ENCODE measurements at places on chromosomes 4 and X.

DNA sequence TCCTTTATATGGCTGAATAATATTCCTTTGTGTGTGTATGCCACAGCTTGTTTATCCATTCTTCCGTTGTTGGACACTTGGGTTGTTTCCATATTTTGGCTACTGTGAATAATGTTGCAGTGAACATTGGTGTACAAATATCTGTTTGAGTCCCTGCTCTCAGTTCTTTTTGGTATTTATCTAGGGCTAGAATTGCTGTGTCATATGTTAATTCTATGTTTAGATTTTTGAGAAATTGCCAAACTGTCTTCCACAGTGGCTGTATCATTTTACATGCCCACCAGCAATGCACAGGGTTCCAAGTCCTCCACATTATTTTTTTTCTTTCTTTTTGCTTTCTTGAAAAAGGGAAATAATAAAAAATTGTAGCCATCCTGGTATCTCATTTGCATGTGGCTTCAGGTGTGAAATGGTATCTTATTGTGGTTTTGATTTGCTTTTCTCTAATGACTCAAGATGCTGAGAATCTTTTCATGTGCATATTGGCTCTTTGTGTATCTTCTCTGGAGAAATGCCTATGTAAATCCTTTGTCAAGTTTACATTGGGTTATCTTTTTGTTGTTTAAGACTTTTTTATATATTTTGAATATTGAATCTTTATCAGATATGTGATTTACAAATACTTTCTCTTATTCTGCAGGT, 129.7 kb downstream of the RAPGEF2 start:
- no peak for DNase-seq

DNA sequence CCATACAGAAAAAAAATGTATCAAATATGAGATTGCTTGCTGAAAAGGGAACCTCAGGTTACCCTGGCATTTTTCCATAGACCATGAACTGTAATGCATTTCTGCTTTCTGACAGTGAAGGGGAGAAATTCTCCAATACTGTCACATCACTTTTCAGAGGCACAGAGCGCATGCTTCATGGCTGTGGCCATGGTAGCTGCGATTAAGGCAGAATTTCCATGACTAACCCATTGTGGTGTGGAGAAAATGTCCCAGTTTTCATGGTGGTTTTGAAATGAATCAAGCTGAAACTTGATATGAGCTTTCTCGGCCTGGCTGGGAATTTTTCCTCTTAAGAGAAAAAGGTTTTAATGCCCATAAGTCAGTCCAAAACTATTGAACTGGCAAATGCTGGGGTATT, 39.5 kb upstream of the MAP3K15 start:
- DNase-seq = no peak

GRCh38 chrX:108049649-108050048, 4.8 kb downstream of the VSIG1 start:
- DNase-seq = no peak

DNA sequence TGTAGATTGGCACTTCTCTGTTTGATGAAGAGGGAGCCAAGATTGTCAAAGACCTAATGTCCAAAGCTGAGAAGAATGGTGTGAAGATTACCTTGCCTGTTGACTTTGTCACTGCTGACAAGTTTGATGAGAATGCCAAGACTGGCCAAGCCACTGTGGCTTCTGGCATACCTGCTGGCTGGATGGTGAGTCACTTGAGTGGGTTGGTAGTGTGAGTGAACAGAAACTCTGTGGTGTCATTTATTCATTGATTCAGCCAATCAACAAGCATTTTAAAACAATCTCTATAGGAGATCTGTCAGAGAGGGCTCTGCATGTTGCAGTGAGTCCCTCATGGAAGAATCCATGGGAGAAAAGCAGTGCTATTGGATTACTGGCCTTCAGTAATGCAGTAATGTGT, 16.3 kb downstream of the TAF9B start:
- DNase-seq = no peak

- no peak for DNase-seq
Observed at GRCh38 chr4:121738780-121739535, 26.0 kb downstream of the SMIM43 start.

DNA sequence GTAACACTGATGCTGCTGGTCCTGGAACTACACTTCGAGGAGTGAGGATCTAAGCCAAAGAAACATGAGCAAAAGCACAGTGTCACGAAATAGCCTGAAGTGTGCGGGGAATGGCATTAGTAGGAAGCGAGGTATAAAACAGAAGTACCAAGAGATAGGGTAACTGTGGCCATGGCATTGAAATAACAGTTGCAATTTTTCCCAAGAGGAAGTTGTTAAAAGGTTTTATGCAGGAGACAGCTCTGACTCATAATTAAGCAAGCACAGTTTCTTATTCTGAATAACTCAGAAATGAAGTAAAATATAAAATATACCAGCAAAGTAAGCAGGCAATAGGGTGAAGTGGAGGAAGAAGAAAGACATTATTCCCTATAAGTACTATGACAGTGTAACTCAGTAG, 90.3 kb upstream of the TMEM150C start:
- DNase-seq = no peak

- DNase-seq = no peak
Observed at GRCh38 chr4:4779054-4779453, 80.4 kb upstream of the MSX1 start.

DNA sequence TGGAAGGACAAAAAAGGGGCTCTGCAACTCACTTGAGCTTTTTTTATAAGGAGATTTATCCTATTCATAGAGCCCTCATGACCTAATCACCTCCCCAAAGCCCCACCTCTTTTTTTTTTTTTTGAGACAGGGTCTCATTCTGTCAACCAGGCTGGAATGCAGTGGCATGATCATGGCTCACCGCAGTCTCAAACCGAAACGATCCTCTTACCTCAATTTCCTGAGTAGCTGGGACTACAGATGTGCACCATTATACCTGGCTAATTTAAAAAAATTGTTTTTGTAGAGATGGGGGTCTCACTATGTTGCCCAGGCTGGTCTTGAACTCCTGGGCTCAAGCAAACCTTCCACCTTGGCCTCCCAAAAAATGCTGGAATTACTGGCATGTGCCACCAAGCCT, 61.6 kb upstream of the PDGFRA start:
- DNase-seq = no peak

DNA sequence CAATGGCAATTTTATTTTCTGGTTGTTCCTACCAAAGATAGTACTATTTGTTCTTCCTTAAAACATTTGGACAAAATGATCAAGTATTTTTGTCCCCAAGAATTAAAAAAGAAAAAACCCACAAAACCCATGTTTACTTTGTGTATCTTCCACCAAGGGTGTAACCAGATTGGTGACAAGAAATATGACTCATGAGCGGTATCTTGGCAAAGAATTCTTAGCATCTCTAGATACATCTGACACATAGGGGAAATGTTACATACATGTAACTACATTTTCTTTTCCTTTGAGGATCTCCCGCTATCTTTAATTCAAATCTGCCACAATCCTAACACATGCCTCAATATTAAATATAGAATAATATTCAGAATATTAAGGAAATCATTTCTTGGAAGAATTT, 78.7 kb downstream of the WDFY3 start:
- no peak for DNase-seq

DNA sequence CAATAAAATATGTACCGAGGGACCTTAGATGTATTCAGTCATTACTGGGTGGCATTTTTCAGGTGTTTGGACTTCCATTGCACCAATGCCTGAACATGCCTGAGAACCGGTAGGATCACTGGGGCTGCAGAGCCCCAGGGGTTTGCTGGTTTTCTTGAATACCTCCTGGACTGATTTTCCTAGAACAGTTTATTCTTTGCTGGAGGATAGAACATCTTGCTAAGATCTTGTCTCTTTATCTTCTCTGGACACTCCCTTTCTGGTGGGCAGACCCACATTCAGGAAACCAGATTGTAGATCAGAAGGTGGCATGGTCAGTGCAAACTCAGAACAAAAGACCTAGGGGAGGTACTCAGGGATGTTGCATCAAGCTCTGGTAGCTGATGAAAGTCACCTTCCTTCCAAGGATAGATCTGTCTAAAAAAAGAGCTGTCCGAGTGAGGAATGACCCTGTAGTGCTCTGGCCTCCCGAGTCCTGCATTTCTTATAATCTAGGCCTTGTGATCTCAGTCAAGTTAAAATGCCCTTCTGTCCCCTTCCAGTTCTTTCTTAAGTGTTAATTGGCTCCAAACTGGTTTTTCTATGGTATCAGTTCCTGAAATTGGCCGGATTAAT, 84.8 kb downstream of the CLDN34 start:
- no peak for DNase-seq

- DNase-seq = peak; percentile 69
Observed at GRCh38 chrX:153875391-153876111, 10.4 kb downstream of the L1CAM start.

GRCh38 chr4:139971111-139971510, 182.9 kb downstream of the MAML3 start:
- no peak for DNase-seq

DNA sequence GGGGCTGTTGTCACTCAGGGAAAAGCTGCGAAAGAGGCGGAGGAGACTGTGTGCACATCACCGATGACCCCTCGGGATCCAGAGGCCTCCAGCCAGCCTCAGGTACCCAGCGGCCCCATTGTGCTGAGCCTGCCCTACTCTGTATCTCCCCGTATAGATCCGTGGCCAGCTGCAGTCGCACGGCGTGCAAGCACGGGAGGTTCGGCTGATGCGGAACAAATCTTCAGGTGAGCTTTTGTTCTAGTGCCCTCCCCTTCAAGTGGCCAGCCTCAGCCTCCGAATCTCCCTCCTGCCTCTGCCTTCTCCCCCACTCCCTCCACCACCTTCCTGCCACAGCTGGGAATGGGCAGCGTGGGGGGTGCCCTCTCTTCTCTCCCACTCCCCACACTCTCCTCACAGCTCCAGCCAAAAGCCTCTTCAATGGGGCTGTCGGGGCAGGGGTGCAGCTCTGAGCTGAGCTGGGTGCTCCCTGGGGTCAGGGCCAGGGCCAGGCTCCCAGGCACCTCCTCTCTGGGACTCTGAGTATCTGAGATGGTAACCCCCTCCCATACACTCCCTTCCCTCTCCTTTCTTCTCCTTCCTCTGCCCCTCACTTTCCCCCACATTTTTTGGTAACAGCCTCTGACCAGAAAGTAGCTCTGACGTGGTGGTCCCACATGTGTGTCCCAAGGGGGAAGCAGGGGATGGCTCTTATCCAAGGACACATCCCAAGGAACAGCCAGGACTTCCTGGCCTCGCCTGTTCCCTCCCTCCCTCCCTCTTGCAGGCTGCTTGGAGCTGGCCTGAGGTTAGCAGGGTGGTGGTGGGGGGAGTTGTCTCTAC, 20.4 kb upstream of the UBA1 start:
- no peak for DNase-seq

DNA sequence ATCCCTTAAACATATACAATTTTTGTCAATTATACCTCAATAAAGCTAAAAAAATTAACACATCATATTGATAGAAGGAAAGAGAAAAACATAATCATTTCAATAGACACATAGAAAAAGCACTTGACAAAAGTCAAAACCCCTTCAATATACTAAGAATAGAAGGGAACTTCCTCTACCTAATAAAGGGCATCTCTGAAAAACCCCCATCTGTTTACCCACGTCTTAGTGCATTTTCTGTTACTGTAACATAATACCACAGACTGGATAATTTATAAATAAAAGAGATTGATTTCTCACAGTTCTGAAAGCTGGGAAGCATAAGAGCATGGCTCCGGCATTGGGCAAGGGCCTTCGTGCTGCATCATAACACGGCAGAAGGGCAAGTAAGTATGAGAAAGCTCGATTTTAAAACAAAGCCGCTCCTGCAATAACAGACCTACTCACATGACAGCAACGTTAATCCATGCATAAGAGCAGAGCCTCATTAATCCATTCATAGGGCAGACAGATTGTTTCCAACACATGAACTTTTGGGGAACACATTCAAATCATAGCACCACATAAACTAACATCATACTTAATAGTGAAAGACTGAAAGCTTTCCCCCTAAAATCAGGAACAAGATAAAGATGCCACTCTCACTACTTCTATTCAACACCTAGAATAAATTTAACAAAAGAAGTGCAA, 15.7 kb downstream of the STEEP1 start:
- DNase-seq = no peak

GRCh38 chr4:75087865-75088264, 154.9 kb downstream of the PARM1 start:
- DNase-seq = no peak

- peak; percentile 24 for DNase-seq
Observed at GRCh38 chr4:41750121-41750625, 1.6 kb upstream of the PHOX2B start.

DNA sequence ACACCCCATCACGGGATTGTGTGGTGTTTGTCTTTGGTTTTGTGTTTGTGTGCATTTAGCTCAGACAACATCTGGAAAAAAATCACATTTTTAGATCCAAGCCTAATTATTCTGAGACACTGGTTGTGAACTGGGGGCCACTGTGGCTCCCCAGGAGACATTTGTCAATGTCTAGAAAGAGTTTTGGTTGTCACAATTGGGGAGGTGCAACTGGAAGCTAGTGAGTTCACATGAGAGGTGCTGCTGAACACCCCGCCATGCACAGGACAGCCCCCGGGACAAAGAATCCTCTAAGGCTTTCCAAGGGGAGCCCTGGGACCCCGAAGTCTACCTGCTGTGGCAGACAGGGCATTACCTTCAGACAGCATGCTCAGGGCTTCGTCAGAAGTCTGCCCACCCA, 26.5 kb downstream of the GPR143 start:
- DNase-seq = no peak

Measured in neuronal stem cell (in vitro differentiated cells).